ENCODE measurements at places on chromosomes 5 and 9. TPM values are rescaled to one million over a fixed set of nuclear protein-coding genes. Genes with fewer than 3 reads are reported as not detected.

DNA sequence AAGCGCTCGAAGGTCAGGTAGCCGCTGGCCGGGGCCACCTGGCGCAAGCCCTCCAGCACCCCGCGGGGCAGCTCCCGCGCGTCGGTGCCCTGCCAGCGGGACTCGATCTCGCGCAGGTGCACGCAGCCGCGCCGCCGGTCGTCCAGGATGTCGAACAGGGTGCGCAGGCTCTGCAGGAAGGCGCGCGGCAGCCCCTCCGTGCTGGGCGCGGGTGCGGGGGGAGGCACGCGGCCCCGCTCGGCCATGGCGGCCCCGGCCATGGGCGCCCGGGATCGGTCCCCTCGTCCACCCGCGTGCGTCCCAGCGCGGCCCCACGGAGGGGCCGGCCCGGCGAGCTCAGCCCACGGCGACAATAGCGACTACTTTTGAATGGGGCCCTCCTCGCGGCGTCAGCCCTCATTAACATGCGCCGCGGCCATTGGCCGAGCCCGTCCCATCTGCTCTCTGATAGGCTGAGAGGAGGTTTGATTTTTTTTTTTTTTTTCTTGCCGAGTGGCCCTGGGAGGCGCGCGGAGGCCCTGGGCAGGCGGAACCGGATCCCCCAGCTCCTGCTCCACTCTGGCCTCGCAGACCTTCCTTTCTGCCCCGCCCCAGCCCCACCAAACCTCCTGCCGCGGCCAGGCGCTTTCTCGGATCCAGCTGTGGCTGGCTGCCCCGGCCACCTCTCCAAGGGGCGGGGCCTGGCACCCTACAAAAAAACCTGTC lies at the start of gene SAPCD2:
TSS of gene SAPCD2 (minus strand) at position 357 of the 705 bp plus-strand sequence. CDS start at position 260, 97 bp downstream.
- peaks cover 8% of the 10 kb centered on the region for H3K4me1 ChIP-seq
- peak within 1 kb of the TSS; percentile 74 for H3K4me3 ChIP-seq
- peak; percentile 89 for DNase-seq
- peaks cover 4% of the 10 kb centered on the region for H3K27me3 ChIP-seq
- no peaks in the 10 kb centered on the region for H3K36me3 ChIP-seq
- H3K27ac ChIP-seq: peak within 1 kb of the TSS; percentile 46

GRCh38 chr5:173463207-173463606 lies 135.0 kb upstream of the STC2 start:
- no peak for DNase-seq
- H3K4me1 ChIP-seq: no peaks in the 10 kb centered on the region
- no peaks in the 10 kb centered on the region for H3K36me3 ChIP-seq
- no peak overlapping the region for H3K27ac ChIP-seq

DNA sequence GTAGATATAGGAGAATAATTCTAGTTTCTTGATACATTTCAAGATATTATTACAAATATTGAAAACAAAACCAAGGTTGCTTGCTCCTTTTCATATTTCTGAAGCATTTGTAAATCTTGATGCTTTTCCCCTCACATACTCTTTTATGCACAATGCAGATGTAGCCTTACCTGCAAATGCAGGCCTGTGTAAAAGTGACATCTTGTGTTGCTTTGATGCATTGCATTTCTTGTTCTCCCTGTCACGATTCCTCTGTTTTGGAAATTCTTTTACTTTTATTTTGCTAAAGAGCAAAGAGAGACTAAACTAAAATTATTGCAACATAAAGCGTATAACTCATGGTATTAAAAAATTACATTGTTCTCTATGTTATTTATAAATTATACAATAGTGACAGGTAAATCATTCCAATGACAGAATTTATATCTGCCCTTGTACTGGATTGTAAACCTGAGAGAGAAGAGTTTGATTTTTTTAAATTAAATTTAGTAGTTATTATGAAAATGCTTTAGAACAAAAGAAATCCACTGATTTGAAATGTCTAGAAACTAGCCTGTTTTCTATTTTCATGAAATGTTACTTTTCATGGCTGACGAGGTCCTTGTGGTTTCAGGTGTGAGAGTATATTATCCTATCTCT lies 970.0 kb downstream of the MAT2B start:
- no peaks in the 10 kb centered on the region for H3K4me1 ChIP-seq
- no peak overlapping the region for H3K27ac ChIP-seq
- no peak for DNase-seq

The SLC36A3 gene
- not detected for total RNA-seq

The SLF1 gene
- total RNA-seq: 13.0 TPM

GRCh38 chr5:159915904-159916840 lies at the start of gene ADRA1B:
TSS of gene ADRA1B (plus strand) at chr5:159916482. CDS start at chr5:159916906, 424 bp downstream.
- H3K27me3 ChIP-seq: peaks cover 63% of the 10 kb centered on the region
- peak; percentile 73 for DNase-seq
- H3K4me3 ChIP-seq: peak within 1 kb of the TSS; percentile 33
- H3K36me3 ChIP-seq: no peaks in the 10 kb centered on the region

GRCh38 chr5:76371960-76372322 lies 31.1 kb upstream of the IQGAP2 start:
- no peak overlapping the region for H3K27ac ChIP-seq
- H3K4me1 ChIP-seq: peaks cover 13% of the 10 kb centered on the region
- DNase-seq: no peak
- H3K36me3 ChIP-seq: no peaks in the 10 kb centered on the region
- no peaks in the 10 kb centered on the region for H3K27me3 ChIP-seq
- no peak overlapping the region for H3K4me3 ChIP-seq

GRCh38 chr5:77325921-77326541 lies 115.6 kb downstream of the PDE8B start:
- DNase-seq: no peak
- H3K27ac ChIP-seq: no peak overlapping the region
- no peak overlapping the region for H3K4me3 ChIP-seq
- H3K36me3 ChIP-seq: no peaks in the 10 kb centered on the region
- peaks cover 29% of the 10 kb centered on the region for H3K4me1 ChIP-seq

The ACTBL2 gene
- total RNA-seq: not detected

The TERT gene
- 6.0 TPM for total RNA-seq

The ZBED3 gene
- 8.0 TPM for total RNA-seq

The IFNA2 gene
- total RNA-seq: not detected

GRCh38 chr9:567747-568305 lies 273.7 kb upstream of the DMRT1 start:
- no peak overlapping the region for H3K4me3 ChIP-seq
- DNase-seq: no peak
- peaks cover 2% of the 10 kb centered on the region for H3K4me1 ChIP-seq
- peaks cover 4% of the 10 kb centered on the region for H3K36me3 ChIP-seq
- H3K27me3 ChIP-seq: no peaks in the 10 kb centered on the region

GRCh38 chr9:123322273-123323195 lies 33.5 kb upstream of the CRB2 start:
- peak overlapping the region; percentile 68 for H3K4me3 ChIP-seq
- peaks cover 47% of the 10 kb centered on the region for H3K4me1 ChIP-seq
- H3K27ac ChIP-seq: peak overlapping the region; percentile 97
- peaks cover 3% of the 10 kb centered on the region for H3K36me3 ChIP-seq
- DNase-seq: peak; percentile 65

The ECM2 gene
- total RNA-seq: not detected

- H3K4me1 ChIP-seq: no peaks in the 10 kb centered on the region
- H3K36me3 ChIP-seq: no peaks in the 10 kb centered on the region
- no peak overlapping the region for H3K27ac ChIP-seq
- no peak overlapping the region for H3K4me3 ChIP-seq
- DNase-seq: no peak
- H3K27me3 ChIP-seq: peaks cover 19% of the 10 kb centered on the region
These were observed 47.9 kb downstream of the TMEM252 start for GRCh38 chr9:68492806-68493205.

The NFIB gene
- total RNA-seq: not detected

- H3K27me3 ChIP-seq: peaks cover 3% of the 10 kb centered on the region
- H3K4me1 ChIP-seq: no peaks in the 10 kb centered on the region
- DNase-seq: no peak
These were observed 98.1 kb upstream of the CCDC112 start for GRCh38 chr5:115394531-115394930.

The MEF2C gene
- total RNA-seq: 1.5 TPM

The HMMR gene
- total RNA-seq: 85.0 TPM

The FCN2 gene
- total RNA-seq: not detected

GRCh38 chr9:447230-448025 lies 232.8 kb downstream of the DOCK8 start:
- peaks cover 48% of the 10 kb centered on the region for H3K36me3 ChIP-seq
- peak overlapping the region; percentile 43 for H3K27ac ChIP-seq
- H3K27me3 ChIP-seq: no peaks in the 10 kb centered on the region
- H3K4me3 ChIP-seq: no peak overlapping the region
- peaks cover 15% of the 10 kb centered on the region for H3K4me1 ChIP-seq
- peak; percentile 45 for DNase-seq

The CCNH gene
- total RNA-seq: 61.4 TPM

DNA sequence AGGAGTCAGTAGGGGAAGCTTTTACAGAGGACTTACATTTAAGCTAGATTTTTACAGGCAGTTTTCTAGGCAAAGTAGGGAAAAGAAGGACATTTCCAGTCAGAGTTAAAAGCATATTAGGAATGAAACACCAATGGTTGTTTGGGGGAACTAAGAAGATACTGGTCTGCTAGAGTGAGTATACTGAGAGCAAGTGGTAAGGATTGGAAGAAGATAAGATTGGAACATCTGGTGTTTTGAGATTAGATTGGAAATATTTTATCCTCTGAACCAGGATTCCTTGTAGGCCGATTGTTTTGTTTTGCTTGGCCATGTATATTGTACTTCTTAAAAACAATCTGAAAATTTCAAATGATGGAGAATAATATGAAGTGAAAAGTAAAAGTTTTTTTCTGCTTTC lies 7.7 kb downstream of the FBXO38 start:
- no peak overlapping the region for H3K4me3 ChIP-seq
- peaks cover 70% of the 10 kb centered on the region for H3K4me1 ChIP-seq
- no peak overlapping the region for H3K27ac ChIP-seq
- H3K27me3 ChIP-seq: no peaks in the 10 kb centered on the region
- peaks cover 31% of the 10 kb centered on the region for H3K36me3 ChIP-seq

DNA sequence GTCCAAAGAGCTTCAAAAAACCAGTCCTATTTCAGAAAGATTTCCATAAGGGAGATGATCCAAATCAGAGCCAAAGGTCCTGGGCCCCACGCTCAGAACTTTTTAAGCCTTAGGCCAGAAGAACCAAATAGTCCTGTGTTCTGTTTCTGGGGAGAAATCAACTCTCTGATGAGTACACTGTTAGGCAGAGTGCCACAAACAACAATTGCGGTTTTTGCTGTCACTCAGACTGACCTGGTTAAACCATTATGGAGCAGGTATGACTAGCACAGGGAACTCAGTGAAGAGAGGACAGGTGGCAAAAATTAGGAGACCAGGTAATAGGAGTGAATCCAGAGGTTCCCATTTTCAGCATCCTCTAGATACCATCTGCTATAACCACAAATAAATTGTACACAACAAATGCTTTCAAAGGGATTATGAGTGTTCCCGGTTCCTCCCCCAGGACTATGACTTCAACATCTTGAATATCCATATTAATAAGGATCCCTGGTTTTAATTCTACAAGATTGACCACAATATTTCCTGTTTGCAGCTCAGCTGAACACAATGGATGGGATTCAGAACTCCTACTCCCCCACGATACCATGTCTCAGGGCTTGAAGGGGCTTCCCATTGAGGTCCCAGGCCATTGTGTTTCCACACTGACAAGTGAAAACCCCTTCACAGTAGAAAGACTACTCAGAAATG lies 52.1 kb upstream of the FREM1 start:
- no peak overlapping the region for H3K27ac ChIP-seq
- H3K27me3 ChIP-seq: peaks cover 3% of the 10 kb centered on the region
- DNase-seq: no peak
- no peak overlapping the region for H3K4me3 ChIP-seq
- peaks cover 5% of the 10 kb centered on the region for H3K4me1 ChIP-seq

GRCh38 chr5:66074901-66075300 lies 69.2 kb upstream of the SREK1 start:
- H3K4me3 ChIP-seq: no peak overlapping the region
- peaks cover 10% of the 10 kb centered on the region for H3K4me1 ChIP-seq
- H3K27me3 ChIP-seq: no peaks in the 10 kb centered on the region
- H3K27ac ChIP-seq: no peak overlapping the region

DNA sequence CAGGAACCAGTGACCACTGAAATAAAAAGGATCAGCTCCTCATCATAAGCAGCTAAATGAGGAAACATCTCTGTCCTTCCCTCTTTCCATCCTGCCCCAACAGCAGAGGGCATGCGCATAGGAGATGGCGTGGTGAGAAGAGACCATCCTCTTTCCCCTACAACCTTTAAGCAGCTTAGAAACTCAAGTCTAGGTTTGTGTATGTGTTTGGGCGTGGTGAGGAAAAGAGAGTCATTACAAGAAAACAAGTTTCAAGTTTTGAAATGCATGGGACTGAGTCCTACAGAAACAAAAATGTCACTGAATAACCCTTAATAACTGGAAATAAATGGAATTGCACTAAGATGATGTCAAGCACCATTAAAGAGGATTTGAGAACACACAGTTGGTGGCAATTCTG lies 96.4 kb upstream of the IL12B start:
- H3K36me3 ChIP-seq: no peaks in the 10 kb centered on the region
- no peak overlapping the region for H3K27ac ChIP-seq
- no peak overlapping the region for H3K4me3 ChIP-seq
- peaks cover 22% of the 10 kb centered on the region for H3K4me1 ChIP-seq
- H3K27me3 ChIP-seq: no peaks in the 10 kb centered on the region
- DNase-seq: no peak

DNA sequence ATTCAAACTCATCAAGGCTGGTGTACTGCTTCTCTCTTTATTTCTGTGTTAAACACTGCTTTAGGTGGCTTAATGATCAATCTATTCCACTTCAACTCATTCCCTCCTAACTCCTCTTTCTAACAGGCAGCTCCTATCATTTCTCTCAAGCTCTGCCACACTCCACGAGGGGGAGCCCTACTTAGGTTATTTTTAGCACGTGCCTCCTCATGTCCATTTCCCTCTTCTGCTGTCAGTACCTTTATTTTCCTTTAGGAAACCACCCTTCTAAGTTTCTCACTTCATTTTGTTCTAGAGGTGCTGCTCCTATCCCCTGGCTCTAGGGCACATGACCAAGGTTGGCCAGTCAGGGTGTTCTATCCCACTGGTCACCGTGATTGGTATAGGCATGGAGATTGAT lies 6.7 kb upstream of the BRINP1 start:
- H3K4me1 ChIP-seq: no peaks in the 10 kb centered on the region
- no peak overlapping the region for H3K27ac ChIP-seq
- no peak overlapping the region for H3K4me3 ChIP-seq
- H3K27me3 ChIP-seq: peaks cover 15% of the 10 kb centered on the region

GRCh38 chr5:86354664-86355063 lies 263.1 kb upstream of the COX7C start:
- no peak for DNase-seq
- no peaks in the 10 kb centered on the region for H3K27me3 ChIP-seq
- H3K4me3 ChIP-seq: no peak overlapping the region
- H3K4me1 ChIP-seq: no peaks in the 10 kb centered on the region
- H3K27ac ChIP-seq: no peak overlapping the region

GRCh38 chr5:111224561-111225345 lies 569 bp downstream of the CAMK4 start:
- peaks cover 35% of the 10 kb centered on the region for H3K4me1 ChIP-seq
- H3K27me3 ChIP-seq: no peaks in the 10 kb centered on the region
- peak overlapping the region; percentile 97 for H3K4me3 ChIP-seq
- H3K27ac ChIP-seq: peak overlapping the region; percentile 98
- H3K36me3 ChIP-seq: peaks cover 27% of the 10 kb centered on the region
